ENCODE measurements at places on chromosomes 2 and 18. TPM values are rescaled to one million over a fixed set of nuclear protein-coding genes. Genes with fewer than 3 reads are reported as not detected.

The HOXD8 gene
- not detected for total RNA-seq

The OST4 gene
- 397 TPM for total RNA-seq

GRCh38 chr2:166373951-166374350 is 1.8 kb downstream of the SCN9A start:
- DNase-seq: peak; percentile 38

GRCh38 chr2:112995346-112995920 is 9.8 kb upstream of the IL36A start:
- no peak for DNase-seq

The PARD6G gene
- total RNA-seq: under 0.01 TPM

The ORC2 gene
- 7.5 TPM for total RNA-seq

The PUS10 gene
- total RNA-seq: 5.7 TPM

DNA sequence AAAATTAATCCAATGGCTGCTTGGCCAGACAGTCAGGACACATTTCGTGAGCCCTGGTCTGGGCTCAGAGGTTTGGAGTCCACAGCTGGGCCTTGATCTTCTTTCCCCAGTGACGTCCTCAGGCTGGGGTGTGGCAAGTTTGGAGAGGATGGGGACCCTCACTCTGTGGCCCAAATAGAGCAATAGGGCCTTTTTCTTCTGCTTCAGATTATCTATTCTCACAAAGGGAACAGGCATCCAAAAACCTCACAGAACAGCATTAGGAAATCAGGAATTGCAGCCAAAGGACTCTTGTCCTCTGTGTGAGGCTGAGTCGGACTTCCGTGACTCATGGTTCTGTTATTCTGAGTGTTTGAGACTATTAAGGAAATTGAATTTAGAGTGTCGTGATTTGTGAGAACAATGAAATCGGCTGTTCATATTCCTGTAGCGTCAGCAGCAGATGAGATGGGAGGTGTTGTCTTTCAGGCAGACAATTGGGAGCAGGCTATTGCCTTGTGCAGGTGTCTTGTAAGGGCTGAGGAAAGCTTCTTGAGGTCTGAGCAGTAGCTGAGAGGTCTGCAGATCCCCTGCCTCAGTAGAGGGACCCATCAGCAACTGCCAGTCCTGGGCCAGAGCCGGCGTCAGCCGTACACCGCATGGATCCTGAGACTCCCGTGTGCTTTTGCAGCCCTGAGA is 113.8 kb downstream of the SH3RF3 start:
- DNase-seq: no peak

DNA sequence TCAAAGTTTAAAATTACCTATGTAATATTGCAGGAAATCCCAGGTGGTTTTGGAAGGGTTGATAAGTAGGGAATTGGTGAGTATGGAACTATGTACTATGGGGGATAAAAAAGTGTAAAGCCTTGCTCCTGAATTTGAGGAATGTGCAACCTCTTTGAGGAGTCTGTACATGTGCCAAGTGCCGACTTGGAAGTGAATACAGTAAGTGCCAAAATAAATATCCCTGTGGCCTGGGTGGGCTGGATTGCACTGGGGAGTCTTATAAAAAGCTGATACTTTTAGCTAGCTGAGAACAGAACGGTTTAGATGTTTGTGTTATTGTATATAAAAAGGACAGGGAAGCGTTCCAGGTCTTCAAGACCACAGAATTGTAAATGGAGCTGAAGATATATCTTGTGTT is 317.1 kb upstream of the LRRTM1 start:
- no peak for DNase-seq

- DNase-seq: no peak
These were observed 102.8 kb upstream of the UBXN4 start for GRCh38 chr2:135638825-135639224.

Data from hematopoietic multipotent progenitor cell (in vitro differentiated cells).